NCI-H2029 treated with DMSO at 0.1 percent for 48 hours (cell line): ENCODE measurements at places on chromosomes 4 and X.

DNA sequence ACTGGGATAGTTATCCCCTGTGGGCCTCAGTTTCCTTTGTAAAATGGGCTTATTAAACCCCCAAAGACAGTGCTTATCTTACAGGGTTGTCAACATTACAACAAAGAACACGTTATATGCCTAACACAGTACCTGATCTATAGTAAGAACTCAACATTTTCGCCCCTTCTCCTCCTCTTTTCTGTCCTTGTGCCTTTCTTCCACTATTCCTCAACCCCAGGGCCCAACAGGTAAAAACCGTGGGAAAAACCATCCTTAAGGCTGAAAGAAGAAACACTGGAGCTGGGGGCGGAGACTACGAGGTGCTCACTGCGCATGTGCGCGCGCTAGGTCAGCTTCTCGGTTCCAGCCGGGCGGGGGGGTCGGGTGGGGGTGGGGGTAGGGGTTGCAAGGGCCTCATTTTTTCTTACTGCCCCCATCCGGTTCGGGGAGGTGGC lies 426 bp upstream of the XIAP start:
- DNase-seq: peak; percentile 74

GRCh38 chr4:107519053-107519452 lies 201.0 kb downstream of the PAPSS1 start:
- no peak for DNase-seq

DNA sequence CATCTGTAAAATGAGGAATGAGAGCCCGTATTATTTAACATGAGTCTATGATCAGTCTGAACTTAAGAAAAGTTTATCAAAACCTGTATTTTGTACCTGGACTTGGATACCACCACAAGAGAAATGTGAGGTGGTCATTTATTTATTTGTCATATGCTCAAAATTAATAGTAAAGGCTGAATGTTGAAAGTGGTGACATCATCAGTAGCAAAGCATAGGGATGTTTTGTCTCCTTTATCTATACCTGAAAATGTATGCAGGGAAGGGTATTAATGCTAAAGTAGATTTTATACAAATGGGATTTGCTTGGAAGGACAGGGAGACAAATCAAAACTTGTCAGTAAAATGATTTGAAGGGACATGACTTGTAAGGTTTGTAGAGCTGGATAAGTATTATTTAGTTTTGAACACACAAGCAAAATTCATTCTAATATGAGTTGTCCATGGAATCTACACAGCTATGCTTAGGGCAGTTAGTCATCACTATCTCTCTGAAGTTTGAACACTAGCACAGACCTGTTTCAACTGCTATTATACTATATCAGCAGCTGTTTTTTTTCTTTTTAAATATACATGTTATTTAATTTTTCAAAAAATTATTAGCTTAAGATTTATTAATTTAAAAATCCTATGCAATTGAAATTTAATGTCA lies 52.4 kb upstream of the GUCY1A1 start:
- no peak for DNase-seq

GRCh38 chr4:33577791-33578190 lies 2666.5 kb downstream of the ARAP2 start:
- DNase-seq: no peak

- DNase-seq: no peak
Observed at GRCh38 chr4:8118035-8118434, 40.6 kb downstream of the ABLIM2 start.

GRCh38 chr4:6974138-6974848 lies 64.7 kb downstream of the TBC1D14 start:
- DNase-seq: peak; percentile 11

- DNase-seq: no peak
Observed at GRCh38 chr4:100742045-100742444, 224.2 kb upstream of the EMCN start.

- no peak for DNase-seq
Observed at GRCh38 chrX:75106772-75107171, 49.3 kb downstream of the ABCB7 start.

DNA sequence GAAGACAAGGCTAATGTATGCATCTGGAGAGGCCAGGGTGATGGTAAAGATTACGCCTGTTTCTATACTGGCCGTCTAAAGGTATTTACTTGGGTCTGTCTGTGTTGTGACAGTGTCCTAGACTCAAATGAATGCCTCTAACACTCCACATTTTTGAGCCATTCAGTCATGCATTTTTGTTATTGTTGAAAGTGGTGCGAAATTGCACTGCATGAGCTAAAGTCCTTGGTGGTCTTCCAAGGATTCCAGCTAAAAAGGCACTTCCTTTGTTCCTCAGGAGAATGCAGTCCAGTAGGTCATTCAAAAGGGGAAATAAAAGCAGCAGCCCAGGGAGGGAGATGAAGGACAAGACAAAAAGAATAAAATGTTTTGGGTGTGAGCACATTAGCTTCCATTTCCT lies 3.0 kb downstream of the GPC4 start:
- no peak for DNase-seq

DNA sequence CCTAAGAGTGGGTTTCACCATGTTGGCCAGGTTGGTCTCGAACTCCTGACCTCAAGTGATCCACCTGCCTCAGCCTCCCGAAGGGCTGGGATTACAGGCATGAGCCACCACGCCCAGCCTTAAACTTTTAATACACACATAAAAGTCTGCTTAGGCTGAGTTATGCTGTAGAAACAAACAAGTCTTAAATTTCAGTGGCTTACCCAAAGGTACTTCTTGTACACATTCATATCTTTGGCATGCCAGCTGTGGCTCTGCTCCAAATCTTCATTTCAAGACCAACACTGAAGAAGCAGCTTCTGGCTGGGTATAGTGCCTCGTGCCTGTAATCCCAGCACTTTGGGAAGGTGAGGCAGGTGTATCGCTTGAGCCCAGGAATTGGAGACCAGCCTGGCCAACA lies 80.3 kb downstream of the PPEF2 start:
- no peak for DNase-seq

GRCh38 chr4:183987987-183988392 lies 82.9 kb downstream of the STOX2 start:
- DNase-seq: no peak
